Hematopoietic multipotent progenitor cell treated with erythropoietin and hydrocortisone succinate and interleukin-3 and kit ligand, for 6 days (in vitro differentiated cells): ENCODE measurements at places on chromosomes 2 and 18.

GRCh38 chr2:148594216-148594615 is 50.3 kb upstream of the EPC2 start:
- DNase-seq, result no peak

DNA sequence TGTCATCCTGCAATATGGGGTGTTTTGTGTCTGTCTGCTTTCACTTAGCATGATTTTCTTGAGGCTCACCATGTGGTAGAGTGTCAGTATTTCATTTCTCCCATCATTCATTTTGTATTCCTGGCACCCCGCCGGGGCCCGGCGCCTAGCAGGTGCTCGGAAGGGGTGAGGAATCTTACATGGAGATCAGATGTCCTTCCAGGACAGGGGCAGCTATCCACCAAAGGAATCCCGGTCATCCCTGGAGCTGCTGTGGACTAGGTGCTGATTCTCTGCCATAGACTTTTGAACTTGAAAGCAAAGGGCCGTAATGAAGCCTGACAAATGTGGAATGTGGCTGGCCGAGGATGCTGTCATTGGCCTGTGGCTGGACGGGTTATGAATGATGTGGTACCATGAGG is 2.4 kb downstream of the PRELID3A start:
- DNase-seq, result no peak

- DNase-seq, result peak; percentile 45
Measured at GRCh38 chr2:40448476-40449079, 3.3 kb downstream of the SLC8A1 start.

DNA sequence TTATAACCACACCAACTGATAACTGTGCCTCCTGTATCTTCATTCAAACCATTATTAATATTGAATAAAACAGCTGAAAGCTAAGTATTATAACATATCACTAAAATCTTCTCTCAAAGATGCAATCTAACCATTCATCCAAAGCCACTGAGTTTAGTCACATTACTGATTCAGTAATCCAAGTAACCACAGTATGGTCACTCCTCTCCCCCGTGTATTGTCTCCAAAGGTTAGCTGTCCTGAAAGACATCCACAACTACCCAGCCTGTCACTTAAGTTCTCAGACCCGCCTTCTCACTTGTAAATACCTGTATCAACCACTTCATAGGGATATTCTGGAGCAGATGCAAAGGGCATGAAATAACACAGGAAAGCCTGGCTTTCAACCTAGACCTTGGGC is 213.4 kb upstream of the BOD1L2 start:
- DNase-seq, result no peak

DNA sequence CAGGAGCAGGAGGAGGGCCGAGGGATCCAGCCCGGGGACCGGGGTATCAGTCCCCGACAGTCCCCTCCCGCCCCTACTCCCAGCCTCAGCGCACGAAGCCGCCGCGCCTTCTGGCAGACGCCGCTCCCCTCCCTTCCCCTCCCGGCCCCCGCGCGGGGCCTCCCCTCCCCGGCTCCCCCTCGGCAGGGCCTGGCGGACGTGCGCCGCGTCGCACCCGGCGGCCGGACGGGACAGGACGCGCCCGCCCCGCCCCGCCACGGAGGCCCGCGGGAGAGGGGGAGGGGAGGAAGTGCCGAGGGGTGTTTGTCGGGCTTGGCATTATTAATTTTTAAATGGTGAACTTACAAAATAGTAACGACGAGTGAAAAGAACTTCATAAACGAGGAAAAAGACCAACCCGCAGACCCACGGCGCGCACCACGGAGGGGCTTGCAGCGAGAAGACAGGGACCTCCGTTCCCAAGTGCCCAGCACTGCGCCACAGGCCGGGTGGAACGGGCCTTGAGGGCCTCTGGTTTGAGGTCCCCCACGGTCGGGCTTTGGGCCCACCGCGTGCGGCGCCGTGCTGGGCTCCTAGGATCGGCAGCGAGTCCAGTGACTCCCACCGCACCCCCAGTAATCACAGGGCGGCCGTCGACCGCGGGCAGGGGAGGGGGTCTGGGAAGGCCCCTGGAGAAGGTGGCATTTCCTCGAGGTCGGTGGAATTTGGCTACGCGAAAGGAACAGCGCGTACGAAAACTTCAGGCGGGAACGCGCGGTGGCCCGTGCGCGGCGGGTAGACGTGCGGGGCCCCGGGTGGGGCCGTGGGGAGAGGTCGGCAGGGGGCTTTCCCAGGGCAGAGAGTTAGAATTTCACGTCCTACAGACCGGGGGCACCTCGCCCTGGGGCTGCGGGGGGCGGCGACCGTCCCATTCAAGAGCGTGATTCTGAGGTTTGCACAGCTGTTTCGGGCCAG is 954 bp upstream of the CTDSP1 start:
- peak; percentile 80 for DNase-seq
